Breast epithelium (tissue), 4 donors: ENCODE measurements at places on chromosomes 6 and 20. TPM values are rescaled to one million over a fixed set of nuclear protein-coding genes. Genes with fewer than 3 reads are reported as not detected.

MDN1 gene
- total RNA-seq, result 38.0 TPM

SPTLC3 gene
- total RNA-seq, result 7.7 TPM

DNA sequence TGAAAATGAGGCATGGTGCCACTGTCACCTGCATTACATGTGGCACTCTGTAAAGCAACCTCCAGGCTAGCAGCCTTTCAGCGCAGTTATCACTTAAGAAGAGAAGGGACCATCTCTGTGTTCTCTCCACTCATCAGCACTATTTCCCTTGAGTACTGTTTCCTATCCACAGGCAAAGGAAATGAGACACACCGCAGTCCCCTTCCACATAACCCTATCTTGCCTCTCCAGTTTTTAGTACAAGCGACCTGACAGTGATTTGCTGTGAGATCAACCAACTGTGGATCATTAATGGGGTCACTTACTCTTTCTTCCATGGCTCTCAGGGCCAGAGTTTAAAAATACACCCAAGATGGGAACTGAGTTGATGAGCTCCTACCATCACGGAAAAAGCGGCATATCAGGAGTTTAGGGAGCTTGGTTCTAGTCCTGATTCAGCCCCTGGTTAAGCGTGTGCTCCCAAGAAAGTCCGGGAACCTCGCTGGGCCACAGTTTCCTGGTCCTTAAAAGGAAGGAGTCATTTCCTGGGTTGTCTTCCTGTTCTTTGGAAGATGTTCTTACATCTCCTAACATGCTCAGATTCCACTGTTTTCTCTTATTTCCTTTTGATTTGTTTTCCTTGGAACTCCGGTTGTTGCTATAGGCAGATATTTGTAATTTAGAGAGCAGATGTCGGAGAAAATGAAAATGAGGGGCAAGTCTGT lies 27.3 kb downstream of the PRDM1 start:
- DNase-seq, result no peak

LSM2 gene
- 28.7 TPM for total RNA-seq

DNA sequence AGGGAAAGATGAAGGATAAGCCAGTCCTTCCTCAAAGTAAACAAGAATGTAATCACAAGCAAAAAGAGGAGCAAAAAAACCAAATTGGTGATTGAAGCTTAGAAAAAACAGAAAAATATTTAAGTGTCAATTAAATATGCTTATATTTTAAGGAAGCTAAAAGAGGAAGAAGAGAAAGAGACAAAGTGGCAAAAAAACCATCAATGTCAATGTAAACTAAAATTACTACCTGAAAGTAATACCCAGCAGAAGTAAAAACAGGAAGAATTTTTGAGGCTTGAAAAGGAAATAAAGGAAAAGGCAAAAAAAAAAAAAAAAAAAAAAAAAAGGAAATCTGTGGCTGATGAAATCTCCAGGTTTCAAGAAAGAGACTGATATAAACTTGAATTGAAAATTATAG lies 36.2 kb upstream of the OGFRL1 start:
- no peak for DNase-seq

SLC12A5 gene
- total RNA-seq, result 0.33 TPM

DNA sequence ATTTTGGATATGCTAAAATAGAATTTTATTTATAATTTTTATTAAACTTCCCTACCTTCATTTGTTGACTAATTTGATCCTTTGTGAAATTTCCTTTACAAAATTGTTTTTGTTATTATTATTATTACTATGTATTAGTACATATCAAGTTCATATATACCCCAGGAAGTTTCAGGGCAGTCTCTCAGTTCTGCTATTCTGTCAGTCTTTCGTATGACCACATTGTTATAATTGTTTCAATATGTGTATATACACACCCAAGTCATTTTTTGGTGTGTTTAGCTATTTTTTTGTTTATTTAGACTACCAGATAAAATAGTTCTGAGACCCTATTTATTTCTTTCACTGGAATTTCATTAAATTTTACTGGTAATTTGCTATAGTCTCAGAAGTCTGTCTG lies 72.1 kb downstream of the NKAIN2 start:
- no peak for DNase-seq

DNA sequence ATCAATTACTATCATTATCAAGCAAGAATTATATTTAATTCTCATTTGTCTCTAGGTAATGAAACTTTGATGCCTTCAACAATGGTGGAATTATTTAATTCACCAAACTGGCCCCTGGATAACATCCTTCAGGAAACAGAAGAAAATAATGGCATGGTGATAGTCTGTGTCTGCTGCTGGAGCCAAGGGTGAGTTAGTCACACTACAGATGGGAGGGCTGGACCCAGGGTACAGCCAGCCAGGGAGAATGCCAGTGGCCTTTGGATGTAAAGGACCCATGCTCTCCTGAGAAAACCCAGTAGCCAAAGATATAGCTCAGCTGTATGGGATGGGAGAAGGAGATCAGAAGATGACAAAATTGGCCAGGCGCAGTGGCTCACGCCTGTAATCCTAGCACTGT lies 60.0 kb upstream of the CNKSR3 start:
- no peak for DNase-seq

SLC22A16 gene
- total RNA-seq, result 0.15 TPM

GRCh38 chr20:20167698-20168097 lies 115.4 kb downstream of the CFAP61 start:
- no peak for DNase-seq

PRR18 gene
- total RNA-seq, result not detected

DNA sequence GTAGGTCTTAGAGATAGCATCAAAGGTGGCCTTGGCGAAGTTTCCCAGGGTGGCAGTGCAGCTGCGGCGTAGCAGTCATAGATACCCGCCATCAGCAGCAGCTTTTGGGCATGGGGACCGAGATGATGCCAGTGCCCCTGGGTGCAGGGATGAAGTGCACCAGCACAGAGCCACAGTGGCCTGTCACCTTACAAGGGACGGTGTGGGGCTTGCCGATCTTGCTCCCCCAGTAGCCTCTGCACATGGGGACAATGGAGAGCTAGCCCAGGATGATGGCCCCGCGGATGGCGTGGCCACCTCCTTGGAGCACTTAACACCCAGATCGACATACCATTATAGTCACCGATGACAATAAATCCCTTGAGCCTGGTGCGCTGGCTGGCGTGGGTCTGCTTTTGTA lies 195.5 kb downstream of the ZMYND8 start:
- no peak for DNase-seq

- DNase-seq, result peak; percentile 88
Measured at GRCh38 chr6:30678964-30679726, 6.3 kb upstream of the DHX16 start.

CGAS gene
- 3.7 TPM for total RNA-seq

COX4I2 gene
- total RNA-seq, result not detected

GRCh38 chr6:119587537-119587936 lies 238.0 kb upstream of the MAN1A1 start:
- no peak for DNase-seq

DNA sequence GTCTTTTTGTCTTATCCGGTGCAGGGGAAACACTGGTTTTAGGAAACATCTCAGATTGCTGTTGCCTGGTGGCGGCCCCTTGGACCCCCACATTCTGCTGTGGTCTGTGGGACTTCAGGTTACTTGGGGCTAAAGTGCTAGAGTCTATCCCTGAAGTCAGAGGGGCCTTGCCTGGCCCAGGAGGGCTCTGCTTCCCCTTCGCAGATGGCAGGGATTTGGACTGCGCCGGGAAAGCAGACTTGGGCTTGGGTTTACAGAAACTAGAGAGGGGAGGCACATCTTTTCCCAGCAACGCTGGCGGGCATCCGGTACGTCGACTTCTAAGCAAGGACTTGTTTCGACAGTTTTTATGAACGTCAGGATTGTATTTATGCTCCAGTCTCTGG lies 17.5 kb downstream of the ZNF217 start:
- DNase-seq, result no peak

TRIM40 gene
- total RNA-seq, result 0.33 TPM

DNA sequence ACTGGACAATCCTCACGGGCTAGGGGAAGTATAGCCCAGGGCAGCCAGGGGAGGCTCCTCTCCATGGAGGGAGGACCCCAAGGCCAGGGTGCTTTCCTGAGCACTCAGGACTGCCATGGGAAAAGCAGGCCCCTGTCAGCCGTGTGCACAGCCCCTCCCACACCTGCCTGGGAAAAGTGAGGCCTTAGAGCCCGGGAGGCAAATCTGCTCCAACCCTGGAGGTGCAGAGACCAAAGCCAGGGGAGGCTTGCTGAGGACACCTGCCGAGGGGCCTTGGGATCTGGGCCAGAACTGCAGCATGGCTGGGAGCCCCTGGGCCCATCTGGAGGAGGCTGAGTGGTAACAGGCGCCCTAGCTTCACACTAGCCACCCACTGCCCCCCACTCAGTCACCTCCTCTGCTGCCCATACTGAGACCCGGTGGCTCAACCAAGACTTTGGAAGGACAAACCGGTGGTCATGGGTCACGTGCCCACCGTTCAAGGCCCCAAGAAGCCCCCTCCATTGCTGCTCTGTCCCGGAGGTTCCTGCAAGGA lies 55.2 kb downstream of the YTHDF1 start:
- DNase-seq, result no peak

- no peak for DNase-seq
Measured at GRCh38 chr20:4136078-4136966, 121.0 kb upstream of the RNF24 start.

- DNase-seq, result no peak
Measured at GRCh38 chr6:33694401-33694931, 17.0 kb downstream of the UQCC2 start.

- DNase-seq, result no peak
Measured at GRCh38 chr6:42141603-42142117, 760 bp downstream of the C6orf132 start.

DNA sequence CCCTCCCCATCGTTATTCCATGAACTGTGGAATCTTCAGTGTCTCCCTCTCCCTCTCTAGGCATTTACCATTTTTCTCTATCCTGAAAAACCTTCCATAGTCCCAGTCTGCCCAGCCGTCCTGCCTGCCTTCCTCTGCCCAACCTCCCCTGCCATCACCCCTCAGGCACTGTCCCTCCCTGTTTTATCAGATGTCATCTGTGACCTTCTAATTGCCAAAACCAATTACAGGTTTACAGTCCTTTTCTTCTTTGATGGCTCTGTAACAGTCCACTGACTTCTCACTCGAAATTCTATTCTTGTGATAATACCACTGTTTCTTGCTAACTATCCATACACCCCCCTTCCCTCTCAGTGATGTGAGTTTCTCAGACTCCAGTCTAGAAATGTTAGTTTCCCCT lies 2.3 kb upstream of the SLC23A2 start:
- no peak for DNase-seq

DNA sequence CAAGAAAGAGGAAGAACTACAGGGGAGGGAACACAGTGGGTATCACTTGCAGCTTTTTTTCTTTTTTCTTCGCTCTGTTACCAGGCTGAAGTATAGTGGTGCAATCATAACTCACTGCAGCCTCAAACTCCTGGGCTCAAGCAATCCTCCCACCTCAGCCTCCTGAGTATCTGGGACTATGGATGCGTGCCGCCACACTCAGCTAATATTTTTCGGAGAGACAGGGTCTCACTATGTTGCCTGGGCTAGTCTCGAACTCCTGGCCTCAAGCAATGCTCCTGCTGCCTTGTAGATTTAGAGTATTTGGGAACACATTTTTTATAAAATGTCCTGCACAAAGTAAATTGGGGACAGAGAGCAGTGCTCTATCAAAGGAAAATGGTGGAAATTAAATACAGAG lies 28.3 kb downstream of the PARD6B start:
- DNase-seq, result no peak

GRCh38 chr20:50920997-50921396 lies 10.2 kb downstream of the ADNP start:
- no peak for DNase-seq

TMEM244 gene
- total RNA-seq, result not detected

- no peak for DNase-seq
Measured at GRCh38 chr20:59696476-59696875, 92.1 kb downstream of the PHACTR3 start.

- no peak for DNase-seq
Measured at GRCh38 chr6:57207141-57207540, 15.0 kb downstream of the RAB23 start.

DNA sequence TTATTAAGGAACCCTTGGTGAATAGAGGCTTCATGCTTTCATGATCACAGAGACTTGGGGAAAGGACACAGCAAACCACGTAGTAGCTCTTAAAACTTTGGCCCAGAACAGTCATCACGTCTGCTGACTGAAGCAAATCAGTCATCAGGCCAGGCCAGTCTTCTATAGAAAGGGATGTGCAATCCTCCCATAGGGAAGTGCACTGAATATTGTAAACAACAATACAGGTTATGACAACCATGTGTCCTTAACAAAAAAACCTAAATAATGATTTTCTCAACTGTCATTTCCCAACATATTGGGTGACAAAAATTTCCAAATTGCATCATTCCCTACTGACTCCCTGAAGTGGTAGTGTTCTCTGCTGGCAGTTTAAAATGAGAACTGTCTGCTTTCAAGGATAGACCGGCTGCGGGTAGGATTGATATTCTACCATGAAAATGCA lies 388.2 kb upstream of the CITED2 start:
- DNase-seq, result no peak

DACT2 gene
- total RNA-seq, result not detected

DNA sequence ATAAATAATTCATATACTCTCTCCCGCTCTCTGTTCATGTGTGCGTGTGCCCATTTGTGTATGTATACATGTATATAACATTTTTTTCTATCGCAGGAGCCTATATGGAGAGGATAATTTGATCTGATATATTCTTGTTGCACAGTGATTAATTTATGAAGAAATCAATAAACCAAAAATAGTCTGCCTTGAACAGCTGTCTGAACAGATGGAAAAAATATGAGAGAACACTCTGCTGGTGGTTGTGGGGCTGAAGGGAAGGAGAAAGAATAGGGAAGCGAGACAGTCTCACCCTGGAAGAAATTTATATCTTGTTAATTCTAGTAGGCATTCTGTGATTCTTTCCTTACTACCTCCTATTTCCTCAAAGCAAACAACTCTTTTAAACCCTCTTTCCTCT lies 96.6 kb upstream of the B3GAT2 start:
- DNase-seq, result no peak

CST5 gene
- total RNA-seq, result not detected

DNA sequence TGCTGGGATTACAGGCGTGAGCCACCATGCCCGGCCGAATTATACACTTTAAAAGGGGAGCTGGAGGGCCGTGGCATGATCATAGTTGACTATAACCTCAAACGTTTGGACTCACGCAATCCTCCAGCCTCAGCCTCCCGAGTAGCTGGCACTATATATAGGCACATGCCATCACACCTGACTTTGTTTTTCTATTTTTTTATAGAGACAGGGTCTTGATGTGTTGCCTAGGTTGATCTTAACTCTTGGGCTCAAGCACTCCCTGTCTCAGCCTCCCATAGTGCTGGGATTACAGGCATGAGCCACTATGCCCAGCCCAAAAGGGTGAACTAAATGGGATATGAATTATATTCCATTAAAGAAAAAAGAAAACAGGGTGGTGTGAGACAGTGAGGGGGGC lies 7.8 kb downstream of the PTGIS start:
- no peak for DNase-seq

- no peak for DNase-seq
Measured at GRCh38 chr20:58146746-58147140, 81.7 kb downstream of the ANKRD60 start.

NKX2-2 gene
- total RNA-seq, result not detected

HLA-C gene
- 546 TPM for total RNA-seq

- DNase-seq, result no peak
Measured at GRCh38 chr6:133313068-133313467, 71.9 kb downstream of the EYA4 start.

ZNF831 gene
- 0.48 TPM for total RNA-seq

PLN gene
- total RNA-seq, result 5.7 TPM
